Activated CD8-positive, alpha-beta memory T cell treated with anti-CD3 and anti-CD28 coated beads for 1 hour (primary cell): ENCODE measurements at places on chromosomes 4 and X.

DNA sequence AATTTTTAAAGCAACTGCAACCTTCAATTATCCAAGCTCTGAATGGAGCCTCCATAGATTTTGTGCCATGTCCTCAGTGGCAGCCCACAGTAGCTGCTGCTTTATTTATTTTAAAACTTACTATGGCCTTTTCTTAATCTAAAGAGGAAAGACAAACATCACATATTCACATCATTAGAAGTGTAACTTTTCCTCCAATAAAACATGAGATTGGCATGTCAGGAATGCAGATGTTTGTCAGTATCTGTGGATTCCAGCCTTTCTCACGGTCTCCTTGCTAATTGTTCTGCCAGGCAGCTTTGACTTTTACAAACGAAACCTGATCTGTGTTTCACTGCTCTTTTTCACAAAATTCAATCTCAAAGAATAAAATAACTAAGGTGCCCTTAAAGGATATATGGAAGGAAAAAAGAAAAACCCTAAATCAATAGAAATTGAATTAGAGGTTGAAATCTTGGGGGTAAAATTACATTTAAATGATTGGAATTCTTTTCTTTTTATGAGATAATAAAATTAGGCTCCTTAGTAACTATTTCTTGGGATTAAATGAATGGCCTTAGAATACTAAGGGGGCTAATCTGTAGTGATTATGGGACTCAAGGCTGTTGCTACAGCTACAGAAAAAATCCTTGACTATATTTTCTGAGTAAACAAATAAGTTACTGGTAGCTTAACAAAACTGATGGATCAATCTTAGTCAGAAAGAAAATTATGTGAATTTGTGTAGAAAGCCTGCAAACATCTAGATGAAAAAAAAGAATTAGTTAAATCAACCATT, 151.3 kb downstream of the RTL9 start:
- DNase-seq = no peak

DNA sequence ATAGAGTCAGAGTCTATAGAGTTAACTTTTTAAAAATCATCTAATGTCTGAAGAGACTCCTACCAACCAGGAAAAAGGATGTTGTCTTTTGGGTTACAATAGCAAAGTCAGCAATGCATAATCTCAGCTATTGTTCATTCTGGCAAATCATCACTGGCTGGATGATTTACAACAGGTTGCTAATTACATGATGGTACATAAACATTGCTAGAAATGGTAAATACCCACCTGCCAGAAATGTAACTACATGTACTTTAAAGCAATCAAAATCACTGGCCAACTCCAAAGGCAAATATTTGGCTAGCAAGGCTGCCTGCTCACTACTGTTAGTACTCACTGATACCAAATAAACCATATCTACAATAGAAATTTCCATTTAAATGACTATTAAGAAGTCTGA, 91.1 kb downstream of the PPP3CA start:
- no peak for DNase-seq

GRCh38 chr4:24768604-24769003, 26.8 kb upstream of the SOD3 start:
- DNase-seq = no peak

- DNase-seq = no peak
These were observed 69.4 kb downstream of the KCNIP4 start for GRCh38 chr4:21879187-21879586.

DNA sequence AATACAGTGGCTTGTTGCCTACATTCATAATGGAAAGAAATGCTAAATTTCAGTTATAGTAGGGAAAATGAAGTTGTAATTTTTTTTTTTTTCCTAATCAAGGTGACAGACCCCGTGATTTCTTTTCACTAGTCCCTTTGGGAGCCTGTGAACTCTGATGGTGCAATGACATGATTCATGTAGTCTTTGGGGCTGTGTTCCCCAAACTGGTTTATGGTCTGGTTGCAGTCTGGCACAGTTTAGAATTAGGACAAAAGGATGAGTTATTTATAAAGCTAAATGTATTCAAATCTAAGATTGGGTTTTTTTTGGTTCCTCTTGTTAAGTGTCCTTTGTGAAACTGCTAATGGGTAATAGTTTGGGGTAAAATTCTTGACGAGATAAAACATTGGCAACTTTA, 66.0 kb downstream of the REPS2 start:
- DNase-seq = no peak

DNA sequence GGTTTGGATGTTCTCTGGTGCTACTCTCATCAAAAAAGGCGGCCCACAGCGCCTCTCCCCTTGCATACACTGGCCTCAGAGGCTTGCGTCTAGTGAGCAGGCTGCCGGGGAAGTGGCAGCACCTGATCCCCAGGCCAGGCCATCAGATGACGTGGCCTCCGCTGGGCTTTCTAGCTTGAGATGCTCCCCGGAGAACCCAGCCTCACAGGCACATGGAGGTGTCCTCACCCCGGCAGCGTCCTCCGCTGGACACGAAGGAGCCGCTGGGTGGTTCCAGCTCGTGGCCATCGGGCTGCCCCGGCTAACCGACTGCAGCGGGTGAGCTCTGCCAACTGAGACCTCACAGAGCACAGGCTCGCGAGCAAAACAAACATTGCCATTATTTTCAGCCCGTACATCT, 12.8 kb downstream of the IRAK1 start:
- no peak for DNase-seq

DNA sequence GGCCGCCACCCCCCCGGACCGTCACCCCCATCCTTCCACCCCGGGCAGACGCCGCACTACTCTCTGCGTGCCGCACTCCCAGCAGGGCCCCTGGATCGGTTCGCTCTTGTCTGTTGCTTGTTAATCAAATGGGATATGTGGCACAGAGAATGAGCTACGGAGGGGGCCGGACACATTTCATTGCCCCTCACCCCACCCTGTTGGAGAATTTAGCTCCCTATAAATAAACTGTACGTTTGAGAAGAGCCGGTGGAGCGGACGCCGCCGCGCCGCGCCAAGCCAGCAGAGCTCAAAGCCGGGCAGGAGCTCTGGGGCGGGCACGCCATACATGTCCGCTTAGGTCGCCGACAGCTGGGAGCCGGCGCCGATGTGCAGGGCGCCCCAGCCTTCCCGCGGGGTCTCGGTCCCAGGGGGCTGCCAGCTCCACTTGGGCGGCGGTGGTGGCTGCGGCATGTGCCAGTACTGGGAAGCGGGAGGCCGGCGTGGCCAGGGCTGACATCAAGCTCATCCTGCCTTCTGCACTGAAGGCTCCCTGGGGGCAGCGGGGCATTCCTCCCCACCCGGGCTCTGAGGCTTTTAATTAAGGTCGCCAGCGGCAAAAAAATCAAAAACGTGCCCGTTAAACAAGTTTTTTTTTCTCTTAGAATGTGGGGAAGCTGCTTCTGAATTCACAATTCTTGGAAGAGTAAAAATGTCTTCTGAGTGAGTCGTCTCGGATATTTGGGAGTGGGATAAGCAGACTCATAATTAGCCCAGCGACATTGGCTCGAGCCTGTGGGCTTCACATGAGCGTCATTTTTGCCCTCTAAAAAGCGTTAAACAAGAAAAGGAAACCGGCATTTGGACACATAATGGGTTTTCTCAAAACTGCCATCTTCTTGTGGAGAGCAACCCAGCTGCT, 1.1 kb upstream of the PCDH19 start:
- DNase-seq = no peak
